ENCODE measurements at places on chromosomes 5 and 9. TPM values are rescaled to one million over a fixed set of nuclear protein-coding genes. Genes with fewer than 3 reads are reported as not detected.

DNA sequence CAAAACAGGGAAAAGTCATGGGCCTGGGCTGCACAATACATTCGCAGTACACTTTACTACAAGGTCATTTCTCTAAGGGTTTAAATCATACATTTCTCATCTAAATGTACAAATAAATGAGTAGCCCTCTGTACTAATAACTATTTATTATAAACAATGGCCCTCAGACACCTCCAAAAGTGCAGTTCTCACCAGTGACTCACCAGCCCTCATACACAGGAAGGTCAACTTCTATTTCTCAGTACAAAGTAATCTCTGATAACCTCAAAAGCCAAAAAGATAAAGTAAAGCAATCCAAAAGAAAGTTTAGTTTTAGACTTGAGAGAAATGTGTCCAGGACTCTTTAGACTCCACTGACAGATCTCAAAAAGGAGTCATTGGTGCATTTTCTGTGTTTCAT lies 1258.1 kb upstream of the CDH6 start:
- DNase-seq, result no peak

- no peak for DNase-seq
These were observed 34.4 kb upstream of the ZFAND5 start for GRCh38 chr9:72399391-72399790.

GRCh38 chr5:40682154-40683017 lies 2.7 kb downstream of the PTGER4 start:
- no peak for DNase-seq

DNA sequence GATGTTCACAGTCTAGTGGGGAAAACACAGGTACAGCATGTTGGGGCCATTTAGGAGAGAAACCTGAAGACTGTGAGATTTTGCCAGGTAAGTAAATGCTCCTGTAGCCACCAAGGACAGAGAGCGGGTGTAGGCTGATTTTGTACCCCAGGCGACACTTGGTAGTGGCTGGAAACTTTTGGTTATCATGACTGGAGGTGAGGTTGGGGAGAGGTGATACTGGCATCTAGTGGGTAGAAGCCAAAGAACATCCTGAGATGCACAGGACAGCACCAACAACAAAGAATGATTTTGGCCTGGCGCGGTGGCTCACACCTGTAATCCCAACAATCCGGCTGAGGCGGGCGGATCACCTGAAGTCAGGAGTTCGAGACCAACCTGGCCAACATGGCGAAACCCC lies 38.8 kb upstream of the PWWP2A start:
- no peak for DNase-seq

DNA sequence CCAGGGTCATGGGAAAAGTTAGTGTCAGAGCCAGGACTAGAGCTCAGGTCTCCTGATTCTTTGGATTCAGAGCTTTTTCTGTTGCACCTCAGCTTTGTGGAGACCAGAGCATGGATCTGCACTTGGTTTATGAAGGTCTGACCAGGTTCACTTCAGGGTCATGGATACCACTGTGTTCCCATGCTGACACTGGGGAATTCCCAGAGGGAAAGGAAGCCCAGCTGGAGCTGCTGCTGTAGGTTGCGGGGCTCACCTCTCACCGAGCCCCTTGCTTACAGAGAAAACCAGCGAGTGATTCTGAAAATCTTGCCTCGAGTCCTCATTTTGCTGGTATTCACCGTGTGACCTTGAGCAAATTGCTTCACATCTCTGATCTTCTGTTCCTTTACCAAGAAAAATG lies 83.0 kb downstream of the RGS3 start:
- DNase-seq, result no peak

GRCh38 chr5:140363631-140364471 lies 3.9 kb downstream of the SLC4A9 start:
- no peak for DNase-seq

- no peak for DNase-seq
These were observed 1621.2 kb downstream of the MAT2B start for GRCh38 chr5:165126598-165126997.

GRCh38 chr9:97906236-97906831 lies 16.0 kb downstream of the TRMO start:
- DNase-seq, result no peak

DNA sequence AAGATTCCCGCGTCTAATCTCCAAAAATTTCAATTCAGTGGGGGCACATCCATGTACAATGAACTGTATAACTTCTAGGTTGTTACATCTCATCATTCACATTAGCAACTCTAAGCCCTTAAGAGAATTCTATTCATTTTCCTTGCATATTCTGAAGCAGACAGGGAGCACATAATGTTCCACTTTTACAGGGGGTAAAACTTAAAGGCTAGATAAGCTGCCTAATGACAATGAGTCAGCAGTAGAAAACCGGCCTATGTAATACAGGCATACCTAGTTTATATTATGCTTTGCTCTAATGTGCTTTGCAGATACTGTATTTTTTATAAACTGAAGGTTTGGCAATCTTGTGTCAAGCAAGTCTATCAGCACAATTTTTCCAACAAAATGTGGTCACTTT lies 40.4 kb downstream of the PTAR1 start:
- no peak for DNase-seq

- no peak for DNase-seq
These were observed 2.1 kb upstream of the RASGEF1C start for GRCh38 chr5:180210961-180211760.

DNA sequence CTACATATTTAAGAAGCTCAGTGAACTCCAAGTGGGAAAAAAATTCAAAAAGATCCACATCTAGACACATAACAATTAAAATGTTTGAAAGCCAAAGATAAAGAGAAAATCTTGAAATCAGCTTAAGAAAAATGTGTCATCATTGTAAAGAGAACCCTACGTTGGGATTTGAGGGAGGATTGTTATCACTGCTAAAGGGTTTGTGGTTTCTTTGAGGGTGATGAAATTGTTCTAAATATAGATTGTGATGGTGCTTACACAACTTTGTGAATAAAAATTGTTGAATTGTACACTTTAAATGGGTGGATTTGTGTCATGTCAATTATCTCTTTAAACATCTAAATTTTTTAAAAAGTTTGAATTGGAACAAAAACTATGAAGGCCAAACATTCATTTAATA lies 92.2 kb upstream of the ADAMTS19 start:
- no peak for DNase-seq

GRCh38 chr9:96751815-96752214 lies 26.1 kb downstream of the ZNF510 start:
- no peak for DNase-seq

DOCK8 gene
- 46.7 TPM for polyA plus RNA-seq

ABLIM3 gene
- polyA plus RNA-seq, result 8.9 TPM

PRELID2 gene
- polyA plus RNA-seq, result 2.9 TPM

Data from testis (tissue), 5 donors.